ENCODE measurements at places on chromosomes 3 and 15.

GRCh38 chr15:32829436-32829835 is 111.6 kb downstream of the GREM1 start:
- no peak for DNase-seq

GRCh38 chr3:32347343-32348125 is 44.1 kb upstream of the CMTM7 start:
- DNase-seq = no peak

- DNase-seq = peak; percentile 50
Observed at GRCh38 chr3:114299421-114299820, 5.6 kb downstream of the TIGIT start.

GRCh38 chr3:54123003-54123775 is 837 bp downstream of the CACNA2D3 start:
- no peak for DNase-seq

GRCh38 chr15:86162172-86162591 is 82.5 kb downstream of the AGBL1 start:
- no peak for DNase-seq

All from activated T-cell treated with anti-CD3 and anti-CD28 coated beads, Interleukin-2, amount 50 U/mL, for 1 hour (primary cell).